COLO829 (cell line): ENCODE measurements at places on chromosomes 7 and 10.
A peak's percentile ranks its signal among the peaks of the same experiment; 100 is the strongest.

DNA sequence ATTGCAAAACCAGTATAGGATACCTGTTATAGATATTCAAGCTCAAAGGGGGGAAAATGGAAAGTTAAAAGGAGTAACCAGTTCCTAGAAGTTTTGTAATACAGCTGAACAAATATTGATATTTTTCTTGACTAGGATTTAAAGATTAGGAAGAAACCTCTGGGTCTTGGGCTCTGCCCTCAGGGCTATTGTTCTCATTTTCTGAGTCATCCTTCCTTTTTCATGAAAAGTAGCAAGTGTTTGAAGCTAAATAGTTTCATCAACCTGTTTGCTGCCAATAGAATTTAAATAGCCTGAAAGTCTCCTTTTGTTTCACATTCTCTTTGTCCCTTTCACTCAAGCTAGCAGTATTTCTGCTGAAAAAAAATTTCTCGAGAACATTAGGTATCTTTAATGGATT is 1061.1 kb upstream of the GHITM start:
- no peak for DNase-seq

GRCh38 chr7:148962823-148963582 is 65.3 kb downstream of the PDIA4 start:
- DNase-seq, result peak; percentile 76

DNA sequence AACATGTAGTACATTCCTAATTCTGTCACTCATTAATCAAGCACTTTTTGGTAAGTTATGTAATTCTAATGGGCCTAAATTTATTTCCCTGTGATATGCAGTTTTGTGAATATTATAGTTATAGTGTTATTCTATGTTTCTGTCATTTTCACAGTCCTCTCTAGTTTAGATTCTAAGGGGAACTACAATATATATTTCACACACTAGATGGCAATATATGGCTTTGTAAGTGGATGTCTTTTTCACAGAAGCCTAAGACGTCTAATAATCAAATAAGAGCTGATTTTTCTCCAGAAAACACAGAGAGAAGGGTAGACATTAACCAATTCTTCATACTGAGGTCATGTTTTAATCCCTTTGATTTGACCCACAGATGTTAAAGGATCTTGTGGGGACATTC is 18.0 kb downstream of the RNLS start:
- DNase-seq, result peak; percentile 28

GRCh38 chr7:30308389-30308788 is 24.0 kb downstream of the ZNRF2 start:
- DNase-seq, result no peak

- no peak for DNase-seq
Observed at GRCh38 chr10:119602241-119603095, 5.7 kb upstream of the TIAL1 start.

GRCh38 chr7:158062661-158063060 is 525.0 kb downstream of the PTPRN2 start:
- no peak for DNase-seq
